ENCODE measurements at places on chromosomes 2 and 18.

GRCh38 chr18:45462179-45462578, 153.1 kb upstream of the SLC14A2 start:
- DNase-seq: no peak

DNA sequence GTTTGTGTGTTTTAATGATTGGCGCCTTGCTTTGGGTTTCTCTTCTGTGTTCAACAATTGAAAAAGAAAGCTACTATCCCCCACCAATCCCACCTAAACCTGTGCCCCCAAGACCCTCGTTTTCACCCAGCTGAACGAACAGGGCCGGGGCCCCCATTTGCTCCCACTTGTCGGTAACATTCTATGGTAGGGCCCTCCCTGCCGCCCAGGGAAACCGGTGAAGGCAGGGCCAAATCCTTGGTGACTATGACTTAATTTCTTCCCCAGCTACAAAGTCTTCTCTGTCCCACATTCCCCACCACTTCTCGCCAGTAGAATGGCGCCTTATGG, 598 bp upstream of the SNRNP200 start:
- no peak for DNase-seq

- peak; percentile 24 for DNase-seq
These were observed 9.2 kb downstream of the SLC39A10 start for GRCh38 chr2:195666113-195666712.

DNA sequence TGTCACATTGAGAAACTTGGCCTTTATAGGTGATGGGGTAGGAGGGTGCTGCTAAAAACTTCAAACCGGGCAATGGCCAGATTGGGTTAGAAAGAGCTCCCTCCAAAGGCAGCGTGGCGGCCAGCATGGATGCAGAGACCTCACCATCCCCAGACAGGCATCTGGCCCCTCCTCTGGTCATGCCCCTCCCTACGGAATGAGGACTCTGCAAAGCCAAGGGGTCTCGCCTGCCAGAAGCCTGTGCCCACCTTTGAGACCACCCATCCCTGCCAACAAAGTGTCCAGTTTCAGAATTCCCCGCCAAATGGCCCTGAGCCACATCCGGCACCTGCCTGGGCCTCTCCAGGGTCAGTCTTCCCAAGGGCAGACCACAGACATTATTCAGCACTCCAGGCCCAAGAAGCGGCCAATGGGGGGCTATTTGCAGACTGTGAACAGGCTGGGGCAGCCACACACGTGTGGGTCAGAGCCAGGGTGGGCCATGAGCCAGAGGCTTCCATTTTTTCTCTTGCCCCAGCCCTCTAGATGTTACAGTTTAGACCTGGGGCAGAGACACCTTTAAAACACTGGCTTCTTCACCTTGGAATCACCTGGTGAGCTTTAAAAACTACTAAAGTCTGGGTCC, 4.2 kb upstream of the ATP6V1B1 start:
- no peak for DNase-seq

DNA sequence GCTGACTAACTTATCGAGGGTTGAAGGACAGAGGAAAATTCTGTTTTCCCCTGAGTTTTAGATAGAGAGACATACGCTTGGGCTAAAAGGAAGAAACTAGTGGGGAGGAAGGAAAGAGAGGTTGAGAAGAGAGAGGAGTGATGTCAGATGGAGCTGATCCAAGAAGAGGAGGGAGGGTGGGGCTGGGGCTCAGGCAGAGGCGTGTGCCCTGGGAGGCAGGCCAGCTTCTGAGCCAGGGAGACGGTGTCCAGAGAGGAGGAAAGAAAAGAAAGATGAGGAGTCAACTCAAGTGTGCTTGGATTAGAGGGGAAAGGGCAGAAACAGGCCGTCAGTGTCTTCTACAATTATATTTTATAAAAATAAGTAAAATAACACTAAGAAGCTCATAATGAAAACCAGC, 56.2 kb downstream of the EMILIN2 start:
- no peak for DNase-seq

DNA sequence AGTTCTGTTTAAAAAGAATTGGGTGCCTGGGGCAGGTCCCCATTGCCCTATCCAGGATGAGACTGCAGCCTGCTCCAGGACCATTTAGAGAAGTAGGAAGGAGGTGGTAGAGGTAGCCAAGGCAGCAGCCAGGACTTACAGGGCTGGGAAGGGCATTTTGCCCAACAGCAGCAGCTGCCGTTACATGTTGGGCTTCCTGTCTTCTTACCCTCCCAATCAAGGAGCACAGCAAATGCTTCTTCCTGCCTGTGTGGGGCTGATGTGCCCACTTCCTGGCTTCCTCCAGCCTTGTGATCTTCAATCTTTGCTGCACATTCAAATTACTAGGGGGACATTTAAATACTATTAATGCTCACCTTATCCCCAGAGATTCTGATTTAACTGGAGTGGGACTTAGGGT, 112.0 kb downstream of the QPCT start:
- DNase-seq: no peak

DNA sequence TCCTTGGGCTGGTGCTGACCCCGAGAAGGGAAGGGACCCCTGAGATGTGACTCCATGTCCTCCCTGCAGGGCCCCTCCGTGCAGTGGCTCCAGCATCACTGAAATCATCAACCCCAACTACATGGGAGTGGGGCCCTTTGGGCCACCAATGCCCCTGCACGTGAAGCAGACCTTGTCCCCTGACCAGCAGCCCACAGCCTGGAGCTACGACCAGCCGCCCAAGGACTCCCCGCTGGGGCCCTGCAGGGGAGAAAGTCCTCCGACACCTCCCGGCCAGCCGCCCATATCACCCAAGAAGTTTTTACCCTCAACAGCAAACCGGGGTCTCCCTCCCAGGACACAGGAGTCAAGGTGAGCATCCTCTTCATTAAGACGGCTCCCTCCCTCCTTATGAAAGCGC, 53.4 kb upstream of the ATG16L1 start:
- no peak for DNase-seq

DNA sequence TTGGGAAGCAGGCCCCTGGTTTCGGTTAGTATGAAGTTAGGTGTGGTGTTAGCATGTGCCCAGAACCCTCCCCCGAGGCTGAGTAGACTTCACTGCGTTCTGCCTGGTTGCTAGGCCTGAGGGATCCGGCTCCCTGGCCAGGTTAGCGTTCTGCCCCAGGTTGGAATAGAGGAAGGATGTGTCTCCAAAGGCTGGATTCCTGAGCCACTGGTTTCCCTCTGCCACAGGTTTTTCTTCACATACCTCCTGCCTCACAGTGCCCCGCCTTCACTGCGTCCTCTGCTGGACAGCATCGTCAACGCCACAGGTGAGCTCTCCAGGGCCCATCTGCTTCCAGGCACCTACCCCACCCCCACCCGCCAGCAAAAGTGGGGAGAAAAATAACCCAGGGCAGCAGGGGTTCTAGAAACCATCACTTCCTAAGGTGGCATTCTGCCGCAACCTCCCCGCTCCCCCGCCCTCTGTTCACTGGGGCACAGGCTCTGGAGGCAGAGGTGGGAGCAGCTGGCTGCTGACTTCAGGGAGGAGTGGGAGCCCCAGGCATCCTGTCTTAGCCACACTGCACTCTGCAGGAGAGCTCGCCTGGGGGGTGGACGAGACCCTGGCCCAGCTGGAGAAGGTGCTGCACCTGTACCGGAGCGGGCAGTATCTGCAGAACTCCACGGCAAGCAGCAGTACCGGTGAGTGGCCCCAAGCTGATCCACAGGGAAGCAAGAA, 7.1 kb downstream of the PKDCC start:
- peak; percentile 17 for DNase-seq

DNA sequence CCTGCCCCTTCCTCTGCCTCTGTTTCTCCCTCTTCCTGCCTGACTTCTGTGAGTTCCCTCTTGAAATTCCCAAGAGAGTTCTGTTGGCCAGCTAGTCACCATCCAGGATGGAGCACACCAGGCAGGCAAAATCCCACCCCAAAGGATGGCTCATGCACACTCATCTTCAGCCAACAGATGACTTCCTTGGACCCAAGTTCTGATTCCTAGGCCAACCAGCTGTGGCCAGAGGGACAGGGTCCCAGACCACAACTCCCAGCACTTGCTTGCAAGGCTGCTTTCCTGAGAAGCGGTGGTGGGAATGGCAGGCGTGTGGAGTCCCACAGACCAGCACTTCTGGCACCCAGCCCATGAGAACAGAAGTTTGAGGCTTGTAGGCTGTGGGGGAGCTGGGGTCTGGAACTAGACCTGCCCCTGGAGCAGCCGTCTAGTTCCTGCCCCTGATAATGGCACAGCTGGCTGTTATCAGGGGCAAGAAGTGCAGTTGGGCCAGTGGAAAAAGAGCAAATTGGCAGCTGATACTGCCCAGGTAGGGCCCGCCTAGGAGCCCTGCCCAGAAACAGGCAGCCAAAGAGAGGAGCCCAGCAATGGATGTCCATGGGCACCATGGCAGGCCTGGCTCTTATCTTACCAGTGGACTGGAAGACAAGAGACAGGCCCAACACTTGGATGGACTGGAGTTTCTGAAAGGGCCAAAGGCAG, 56.7 kb downstream of the CYP26B1 start:
- DNase-seq: no peak

DNA sequence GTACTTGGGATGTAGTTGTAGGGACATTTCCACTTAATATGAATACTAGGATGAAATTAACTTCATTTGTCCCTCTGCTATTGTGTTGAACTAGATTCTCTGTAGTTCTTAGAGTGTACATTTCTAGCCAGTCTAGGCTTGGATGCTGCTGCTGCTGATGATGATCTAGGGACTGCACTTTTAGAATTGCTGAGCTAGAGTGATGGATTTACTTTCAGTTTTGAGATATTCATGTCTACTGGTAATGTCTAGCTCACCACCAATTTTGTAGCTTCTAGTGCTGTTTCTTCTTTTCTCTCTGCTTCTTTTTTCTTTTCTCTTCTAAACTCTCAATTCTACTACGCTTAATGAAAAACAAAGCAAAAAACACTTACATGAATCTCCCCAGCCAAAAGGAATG, 49.4 kb downstream of the MRPS9 start:
- no peak for DNase-seq

- DNase-seq: no peak
These were observed 56.2 kb downstream of the GALNT14 start for GRCh38 chr2:31082002-31082401.

- DNase-seq: no peak
These were observed 1708.9 kb upstream of the CELF4 start for GRCh38 chr18:39274535-39274934.

- DNase-seq: peak; percentile 82
These were observed 6.4 kb downstream of the BAZ2B start for GRCh38 chr2:159609811-159610549.

GRCh38 chr2:216632346-216632951, 771 bp upstream of the IGFBP2 start:
- DNase-seq: no peak

DNA sequence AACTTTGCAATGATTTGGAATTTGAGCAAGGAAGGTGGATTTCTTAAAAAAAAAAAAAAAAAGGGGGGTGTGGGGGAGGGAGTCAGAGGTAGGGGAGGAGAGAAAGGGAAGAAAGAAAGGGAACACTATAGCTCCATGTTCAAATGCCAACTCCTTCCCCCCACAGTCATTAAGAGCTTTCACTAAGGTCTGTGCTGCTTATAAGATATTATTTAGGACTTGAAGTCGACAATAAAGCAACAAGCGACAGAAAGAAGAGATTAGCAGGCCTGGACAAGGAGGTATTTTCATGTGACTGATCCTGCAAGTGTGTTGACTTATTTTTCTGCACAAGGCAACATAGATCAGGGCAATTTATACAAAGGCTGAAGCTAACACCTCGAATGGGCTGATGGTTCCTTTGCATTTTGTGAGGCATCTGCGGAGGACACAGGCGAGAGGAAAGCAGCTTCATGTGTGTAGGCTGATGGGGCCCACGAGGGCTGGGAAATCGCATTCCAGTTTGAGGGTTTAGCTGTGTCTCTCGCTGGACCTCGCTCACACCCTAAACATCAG, 382.0 kb downstream of the SOX11 start:
- DNase-seq: no peak

DNA sequence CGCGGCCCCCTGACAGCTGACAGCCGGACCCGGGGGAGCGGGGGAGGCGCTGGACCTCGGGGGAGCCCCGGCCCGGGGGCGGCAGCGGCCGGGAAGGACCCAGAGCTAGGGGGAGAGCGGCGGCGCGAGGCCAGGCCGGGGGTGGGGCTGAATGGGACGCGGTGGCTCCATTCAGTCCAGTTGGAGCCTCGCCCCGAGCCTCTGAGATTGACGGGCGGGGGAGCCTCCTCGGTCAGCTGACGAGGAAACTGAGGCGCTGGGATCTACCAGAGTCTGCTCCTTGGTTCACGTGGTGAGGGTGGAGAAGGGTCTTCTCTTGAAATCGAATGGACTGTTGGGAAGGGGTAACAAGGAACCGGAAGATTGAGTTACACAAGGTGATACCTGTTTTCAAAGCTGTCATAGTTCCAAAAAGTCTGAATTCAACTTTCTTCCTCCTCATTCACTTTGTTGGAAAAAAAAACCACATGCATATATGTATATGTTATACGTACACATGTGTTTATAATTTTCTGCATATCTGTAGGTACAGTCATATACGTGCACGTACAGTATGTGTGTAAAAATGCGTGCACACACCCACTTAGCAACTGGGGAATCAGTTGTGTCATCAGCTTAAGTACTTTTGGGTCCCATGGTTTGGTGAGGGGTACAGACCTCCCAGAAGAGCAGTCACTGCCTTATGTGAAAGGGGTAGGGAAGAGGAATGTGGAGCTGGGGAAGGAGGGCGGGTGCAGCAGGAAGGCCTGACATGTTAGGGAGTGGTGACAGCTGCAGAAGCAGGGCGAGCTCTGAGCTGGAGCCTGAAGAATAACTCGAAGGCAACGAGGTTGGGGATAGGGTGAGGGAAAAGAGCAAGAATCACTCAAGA, 628 bp downstream of the PPP1R7 start:
- no peak for DNase-seq

GRCh38 chr18:79797518-79798345, at the start of gene KCNG2:
KCNG2 (plus strand) TSS chr18:79797938; CDS start chr18:79863668, 65,730 bp downstream.
- DNase-seq: peak; percentile 11

DNA sequence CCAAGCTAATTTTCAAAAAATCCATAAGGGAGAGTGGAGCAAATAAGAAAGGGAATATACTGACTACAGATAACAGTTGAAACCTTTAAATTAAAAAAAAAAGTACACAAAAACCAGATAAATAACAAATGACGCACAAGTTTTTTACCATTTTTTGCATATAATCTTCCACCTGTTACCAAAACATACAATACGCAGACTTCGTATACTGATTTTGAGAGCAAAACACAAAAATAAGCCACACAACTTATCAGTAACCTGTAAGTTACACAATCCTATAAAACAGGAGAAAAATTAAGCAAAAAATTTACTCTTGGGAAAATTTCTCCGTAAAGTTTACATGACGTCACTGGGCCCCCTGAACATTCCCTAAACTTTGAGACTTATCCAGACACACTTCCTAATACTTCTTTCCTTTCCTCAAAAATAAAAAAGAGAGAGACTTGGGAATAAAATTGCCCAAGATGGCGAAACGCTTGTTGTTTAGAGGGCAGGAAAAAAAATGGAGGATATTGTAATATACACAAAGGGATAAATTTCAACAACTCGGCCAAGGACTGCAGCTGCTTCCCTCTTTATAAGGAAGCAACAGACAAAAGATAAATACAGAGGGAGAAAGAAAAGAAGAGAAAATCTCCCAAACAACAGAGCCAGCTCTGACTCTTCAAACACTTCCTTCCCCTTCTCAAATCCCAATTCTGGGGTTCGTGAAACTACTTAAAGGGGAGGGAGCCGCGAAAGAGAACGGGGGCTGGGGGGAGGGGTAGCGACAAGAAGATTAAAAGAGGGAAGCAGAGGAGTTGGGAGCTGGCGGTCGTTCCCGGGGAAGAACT, 1.6 kb downstream of the BAZ2B start:
- peak; percentile 88 for DNase-seq

- DNase-seq: no peak
These were observed 239.4 kb downstream of the DYSF start for GRCh38 chr2:71692621-71693277.

GRCh38 chr2:15804246-15804619, 136.1 kb upstream of the MYCN start:
- DNase-seq: no peak

GRCh38 chr2:150482111-150482510, 5.4 kb downstream of the RND3 start:
- no peak for DNase-seq
